ENCODE measurements at places on chromosomes 7 and 10.

GRCh38 chr7:44955733-44956132 is 23.1 kb downstream of the MYO1G start:
- no peak for DNase-seq

- DNase-seq: no peak
These were observed 66.3 kb upstream of the EFCAB10 start for GRCh38 chr7:105647591-105647990.

DNA sequence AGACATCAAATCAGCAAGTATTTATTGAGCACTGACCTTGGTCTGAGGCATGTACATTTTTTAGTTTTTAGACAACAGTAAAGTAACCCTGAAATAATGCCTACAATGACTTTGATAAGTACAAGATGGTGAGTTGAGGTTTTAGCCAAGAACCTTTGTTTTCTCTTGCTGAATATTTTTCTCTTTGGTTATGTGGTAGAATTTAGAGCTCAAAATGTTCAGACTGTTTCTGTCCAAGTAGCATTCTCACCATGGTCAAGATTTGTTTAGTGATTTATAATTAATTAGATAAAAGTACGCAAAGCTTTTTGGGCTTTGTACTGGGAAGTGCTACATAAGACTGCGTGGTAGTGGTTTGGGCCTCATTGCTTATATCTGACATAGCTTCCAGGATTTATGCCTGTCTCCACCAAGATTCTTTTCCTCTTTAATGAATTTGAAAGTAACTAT is 102.4 kb downstream of the KAT6B start:
- DNase-seq: no peak

GRCh38 chr7:41698114-41698513 is 4.8 kb downstream of the INHBA start:
- no peak for DNase-seq

DNA sequence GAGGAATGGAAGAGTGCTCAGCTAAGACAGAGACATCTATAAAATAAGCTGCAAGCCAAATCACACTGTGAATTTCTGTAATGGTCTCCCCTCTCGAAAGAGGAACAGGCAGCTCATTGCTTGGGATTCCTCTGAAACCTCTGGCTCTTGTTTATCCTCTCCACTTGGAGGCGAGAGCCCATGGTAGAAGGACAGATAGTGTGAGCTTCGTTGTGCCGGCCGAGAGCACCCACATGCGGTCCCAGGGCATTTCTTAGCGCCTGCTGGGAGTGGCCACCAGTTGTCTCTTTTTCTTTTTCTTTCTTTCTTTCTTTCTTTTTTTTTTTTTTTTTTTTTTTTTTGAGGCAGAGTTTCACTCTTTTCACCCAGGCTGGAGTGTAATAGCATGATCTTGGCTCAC is 26.2 kb downstream of the CNPY1 start:
- no peak for DNase-seq

DNA sequence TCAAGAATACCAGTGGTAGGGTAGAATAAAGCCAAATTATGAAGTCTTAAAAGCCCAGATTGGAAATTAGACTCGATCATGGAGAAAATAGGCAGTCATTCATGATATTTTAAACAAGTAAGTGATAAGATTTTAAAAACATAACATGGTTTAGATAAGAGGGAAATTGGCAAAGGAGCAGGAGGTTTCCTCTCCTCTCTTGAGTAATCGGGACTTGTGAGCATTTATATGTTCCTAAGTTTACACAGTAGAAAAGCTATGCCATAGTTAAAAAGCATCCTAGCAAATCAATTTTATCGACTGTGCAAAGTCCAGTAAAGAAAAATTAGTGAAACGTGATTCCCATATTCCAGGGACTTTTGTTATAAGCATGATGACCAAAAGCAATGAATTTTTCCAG is 313.2 kb downstream of the AHR start:
- DNase-seq: no peak

- no peak for DNase-seq
These were observed 283.9 kb downstream of the PLXDC2 start for GRCh38 chr10:20100171-20100570.

- DNase-seq: no peak
These were observed 5.0 kb downstream of the VIPR2 start for GRCh38 chr7:159139639-159140038.

DNA sequence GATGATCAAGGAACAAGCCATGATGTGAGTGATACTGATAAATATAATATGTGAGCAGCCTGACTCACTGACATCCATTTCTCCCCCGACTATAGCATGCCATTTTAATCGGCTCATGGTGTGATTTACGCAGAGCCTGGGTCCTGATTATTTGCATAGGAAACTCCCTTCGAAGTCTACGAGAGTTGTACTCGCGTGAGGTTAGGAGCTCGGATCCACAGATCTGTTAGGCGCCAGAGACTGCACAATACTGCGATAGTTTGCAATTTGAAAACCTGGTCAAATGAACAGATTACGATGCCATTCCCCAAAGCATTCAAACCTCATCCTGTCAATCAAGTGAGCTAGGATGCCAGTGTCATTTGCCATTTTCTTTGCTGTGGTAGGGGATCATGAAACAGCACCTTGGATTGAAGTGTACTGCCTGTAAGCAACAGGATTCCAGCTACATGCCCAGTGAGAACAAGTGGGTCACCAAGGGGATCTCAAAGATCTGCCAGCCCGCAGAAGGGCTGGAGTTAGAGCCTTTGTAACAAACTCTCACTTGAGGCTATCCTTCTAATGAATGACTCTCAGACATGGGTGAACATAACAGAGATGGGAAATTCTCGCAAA is 158.3 kb downstream of the FRMD4A start:
- DNase-seq: no peak

DNA sequence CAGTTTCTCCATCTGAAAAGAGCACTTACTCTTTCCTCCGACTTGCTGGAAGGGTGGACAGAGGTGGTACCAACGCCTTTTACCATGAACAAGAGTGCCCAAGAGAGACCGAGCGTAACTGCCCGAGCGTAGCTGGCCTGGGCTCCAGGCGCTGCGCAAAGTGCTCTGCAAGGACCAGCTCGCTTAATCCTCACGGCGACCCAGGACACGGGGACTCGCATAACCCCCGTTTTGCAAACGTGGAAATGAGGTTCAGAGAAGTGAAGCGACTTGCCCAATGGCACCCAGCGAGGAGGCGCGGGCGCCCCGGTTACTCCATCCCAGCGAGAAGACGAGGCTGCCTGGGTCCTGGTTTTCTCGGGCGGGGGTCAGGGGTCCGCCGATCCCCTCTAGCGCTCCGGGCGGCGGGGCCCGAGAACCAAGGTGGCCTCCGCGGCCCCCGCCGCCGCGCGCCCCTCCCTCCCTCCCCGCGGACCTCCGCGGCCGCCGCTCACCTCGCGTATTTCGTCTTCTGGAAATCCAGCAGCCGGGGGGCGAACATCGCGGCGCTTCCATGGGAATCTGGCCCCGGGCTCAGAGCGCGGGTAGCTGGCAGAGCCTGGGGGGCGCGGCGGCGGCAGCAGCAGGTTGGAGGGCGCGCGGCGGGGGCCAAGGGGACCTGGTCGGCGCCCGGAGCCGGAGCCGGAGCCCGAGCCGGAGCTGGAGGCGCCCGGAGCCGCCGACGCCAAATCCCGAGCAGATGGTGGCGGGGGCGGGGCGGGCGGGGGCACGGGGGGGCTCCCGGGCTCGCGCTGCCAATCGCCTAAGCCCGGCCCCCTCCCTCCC is at the start of gene MMD2:
Gene MMD2 (minus strand): TSS at position 711 of the 825 bp plus-strand sequence. CDS start 170 bp downstream, at position 541.
- DNase-seq: no peak

GRCh38 chr7:29853789-29854188 is 47.5 kb downstream of the WIPF3 start:
- no peak for DNase-seq

- DNase-seq: no peak
These were observed at the start of gene SLC13A4 for GRCh38 chr7:135728136-135728669. TSS of gene SLC13A4 (minus strand) at chr7:135728186. CDS start at chr7:135727496, 690 bp downstream.

DNA sequence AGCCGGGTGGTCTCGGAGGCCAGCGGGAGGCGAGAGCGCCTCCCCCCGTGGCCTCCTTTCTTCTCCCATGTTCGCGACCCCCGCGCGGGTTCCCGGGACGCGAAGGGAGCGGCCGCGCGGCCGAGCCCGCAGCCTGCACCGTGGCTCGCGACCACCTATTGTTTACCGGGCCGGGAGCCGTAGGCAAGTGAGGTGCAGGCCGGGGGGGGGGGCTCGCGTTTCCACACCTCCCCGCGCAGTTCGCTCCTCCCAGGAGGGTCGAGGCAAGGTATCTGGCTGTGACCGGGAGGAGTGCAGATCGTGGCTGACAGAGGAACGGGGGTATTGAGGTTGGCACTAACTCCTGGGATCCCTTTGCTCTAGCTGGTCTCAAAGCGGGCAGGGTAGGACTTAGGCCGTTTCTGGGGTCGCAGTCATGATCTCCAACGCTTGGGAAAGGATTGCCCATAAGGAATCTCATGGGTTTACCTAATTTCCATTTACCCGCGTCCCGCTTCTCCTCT is 734 bp downstream of the PTPN12 start:
- DNase-seq: no peak

DNA sequence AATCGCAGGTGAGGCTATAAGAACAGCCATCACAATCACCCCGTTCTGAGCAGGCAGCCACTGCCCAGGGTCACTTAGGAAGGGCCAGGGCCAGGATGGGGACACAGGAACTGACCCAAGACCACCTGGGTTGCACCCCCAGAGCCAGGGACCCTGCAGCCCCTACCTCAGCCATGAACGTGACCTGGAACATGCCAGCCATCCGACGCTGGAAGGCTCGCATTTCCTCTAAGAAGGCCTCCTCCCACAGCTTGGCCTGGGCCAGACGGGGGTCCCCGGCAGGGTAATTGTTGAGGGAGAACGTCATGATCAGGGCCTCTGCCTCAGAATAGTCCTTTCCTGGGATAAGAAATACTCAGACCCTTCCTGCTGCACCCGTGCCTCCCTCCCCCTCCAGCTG is 5.0 kb downstream of the NPC1L1 start:
- DNase-seq: no peak

DNA sequence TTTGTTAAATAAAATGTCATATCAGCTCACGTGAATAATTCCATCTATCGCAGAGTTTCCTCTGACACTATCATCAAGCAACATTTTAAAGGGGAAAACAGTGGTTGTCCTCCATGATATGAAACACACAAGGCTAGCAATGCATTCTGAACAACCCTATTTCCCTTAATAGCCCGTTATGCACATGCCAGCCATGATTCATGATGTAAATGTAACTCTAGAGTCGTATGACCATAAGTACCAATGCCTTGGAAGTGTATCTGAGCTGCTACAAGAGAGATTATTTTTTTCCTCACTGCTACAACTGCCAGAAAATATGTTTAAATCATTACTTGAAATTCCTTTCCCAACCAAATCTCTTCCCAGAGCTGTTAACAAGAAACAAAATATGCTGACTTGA is 159.4 kb downstream of the GRM8 start:
- no peak for DNase-seq

DNA sequence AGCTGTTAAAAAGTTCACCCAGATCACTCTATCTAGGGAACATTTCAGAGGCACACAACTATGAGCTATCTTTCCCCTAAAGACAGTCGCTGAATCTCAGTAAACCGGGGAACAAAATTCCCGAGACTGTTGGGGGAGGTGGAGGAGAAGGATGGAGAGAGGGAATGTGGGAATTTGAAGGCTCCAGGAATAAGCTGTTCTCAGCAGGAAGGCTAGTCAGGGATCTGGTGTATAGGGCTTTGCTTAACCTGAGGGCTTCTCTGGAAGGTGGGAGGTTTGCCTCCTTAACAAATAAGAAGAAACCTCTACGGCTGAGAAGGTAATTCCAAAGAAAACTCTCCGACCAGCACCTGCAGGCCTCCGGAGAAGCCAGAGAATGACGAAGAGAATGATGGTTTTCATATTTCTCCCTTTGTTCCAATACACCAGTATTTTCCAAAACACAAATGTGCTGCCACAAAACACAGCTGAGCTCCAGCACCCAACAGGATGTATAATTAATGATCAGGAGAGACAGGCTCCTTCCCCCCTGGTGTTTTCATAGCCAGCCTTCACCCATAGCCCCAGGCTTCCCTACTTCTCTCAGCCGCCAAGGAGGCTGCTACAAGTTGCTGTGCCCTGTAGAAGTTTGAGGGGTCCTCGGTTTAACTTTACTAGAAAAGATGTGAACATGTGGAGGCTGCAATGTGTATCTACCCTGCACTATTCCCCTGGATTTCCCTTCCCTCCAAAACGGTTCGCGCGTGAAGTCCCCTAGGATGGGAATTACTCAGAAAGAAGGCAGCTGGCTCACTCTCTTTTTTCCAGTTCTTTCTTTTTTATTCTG is 2.0 kb downstream of the KCNMA1 start:
- no peak for DNase-seq

- no peak for DNase-seq
These were observed 49.4 kb upstream of the BET1 start for GRCh38 chr7:94053532-94053931.

- no peak for DNase-seq
These were observed 95.0 kb upstream of the BMPER start for GRCh38 chr7:33810356-33810755.

DNA sequence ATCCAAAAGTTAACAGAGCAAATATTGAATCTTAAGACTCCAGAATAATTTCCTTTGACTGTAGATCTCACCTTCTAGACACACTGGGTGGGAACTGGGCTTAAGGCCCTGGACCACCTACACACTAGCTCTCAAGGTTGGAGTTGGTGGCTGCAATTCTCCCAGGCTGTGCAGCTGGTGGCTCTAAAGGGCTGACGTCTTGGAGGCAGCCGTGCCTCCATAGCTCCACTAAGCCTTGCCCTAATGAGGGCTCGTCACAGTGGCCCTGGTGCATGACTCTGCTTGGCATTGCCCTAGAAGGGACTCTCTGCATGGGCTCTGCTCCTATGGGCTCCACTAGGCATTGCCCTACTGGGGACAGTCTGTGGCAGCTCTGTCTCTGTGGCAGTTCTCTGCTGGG is 1005.2 kb downstream of the CCSER2 start:
- DNase-seq: no peak

Data from NK-92 treated with Interleukin-12 subunit alpha and Interleukin-12 subunit beta, amount 100 ng/mL, for 24 hours (cell line).